NCI-H146 (cell line): ENCODE measurements at places on chromosomes 7 and 10.

GRCh38 chr10:8407501-8408021 is 353.1 kb downstream of the GATA3 start:
- DNase-seq: no peak

DNA sequence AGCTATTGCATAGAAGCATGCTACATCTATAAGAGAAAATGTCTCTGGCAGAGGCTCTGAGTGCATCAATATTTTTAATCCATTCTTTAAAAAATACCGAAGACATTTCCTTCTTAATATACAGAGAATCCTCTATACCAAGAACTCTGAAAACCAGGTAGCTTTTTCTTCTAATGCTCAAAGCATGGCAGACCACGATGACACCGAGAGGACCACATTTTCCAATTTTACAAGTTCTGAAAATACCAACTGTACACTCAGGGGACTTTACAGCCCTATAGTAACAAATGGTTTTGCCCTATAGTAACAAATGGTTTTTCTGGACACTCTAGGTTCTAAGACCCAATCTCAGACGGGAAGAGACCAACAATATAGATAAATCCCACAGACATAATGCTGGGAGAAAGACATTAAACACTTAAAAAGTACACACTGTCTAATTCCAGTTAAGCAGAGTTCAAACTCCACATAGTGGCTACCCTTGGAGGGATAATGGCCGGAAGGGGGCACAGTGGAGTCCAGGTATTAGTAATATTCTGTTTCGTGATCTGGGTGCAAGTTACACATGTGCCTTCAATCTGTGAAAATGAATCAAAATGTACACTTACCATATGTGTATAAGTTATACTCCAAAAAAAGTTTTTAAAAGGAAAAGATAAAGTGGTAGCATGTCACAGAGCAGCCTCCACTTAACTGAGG is 26.2 kb downstream of the CCDC6 start:
- no peak for DNase-seq

- DNase-seq: no peak
Observed at GRCh38 chr7:84191842-84192241, 2.7 kb downstream of the SEMA3A start.

DNA sequence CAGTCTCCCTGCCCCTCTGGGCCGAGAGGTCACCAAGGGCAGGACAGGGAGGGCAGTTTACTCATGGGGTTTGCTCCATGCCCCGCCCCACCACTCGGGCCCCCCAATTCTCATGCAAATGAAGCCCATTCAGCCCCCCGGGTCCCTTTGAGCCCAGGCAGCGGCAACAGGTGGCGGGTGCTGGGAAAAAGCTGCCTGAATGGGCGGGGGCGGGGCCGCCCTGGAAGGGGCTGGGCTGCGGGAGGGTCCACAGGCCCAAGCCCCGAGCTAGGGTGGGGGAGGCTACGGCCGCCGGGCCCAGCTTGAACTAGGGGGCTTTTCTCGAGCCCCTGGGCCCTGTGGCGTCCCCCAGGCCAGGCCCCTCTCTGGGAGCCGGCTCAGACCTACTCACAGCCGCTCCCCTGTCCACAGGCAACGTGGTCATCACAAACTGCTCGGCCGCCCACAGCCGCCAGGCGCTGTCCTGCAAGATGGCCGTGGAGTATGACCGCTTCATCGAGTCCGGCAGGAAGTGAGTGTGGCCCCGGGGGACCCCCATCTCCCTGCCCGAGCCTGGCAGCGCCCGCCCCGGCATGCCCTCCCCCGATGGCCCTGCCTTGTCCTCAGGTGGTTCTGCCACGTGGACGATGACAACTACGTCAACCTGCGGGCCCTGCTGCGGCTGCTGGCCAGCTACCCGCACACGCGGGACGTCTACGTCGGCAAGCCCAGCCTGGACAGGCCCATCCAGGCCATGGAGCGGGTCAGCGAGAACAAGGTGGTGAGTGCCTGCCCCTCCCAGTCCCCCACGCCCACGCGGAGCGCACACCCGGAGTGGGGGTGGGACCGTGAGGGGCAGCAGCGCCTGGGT is 5.5 kb downstream of the LFNG start:
- DNase-seq: no peak

DNA sequence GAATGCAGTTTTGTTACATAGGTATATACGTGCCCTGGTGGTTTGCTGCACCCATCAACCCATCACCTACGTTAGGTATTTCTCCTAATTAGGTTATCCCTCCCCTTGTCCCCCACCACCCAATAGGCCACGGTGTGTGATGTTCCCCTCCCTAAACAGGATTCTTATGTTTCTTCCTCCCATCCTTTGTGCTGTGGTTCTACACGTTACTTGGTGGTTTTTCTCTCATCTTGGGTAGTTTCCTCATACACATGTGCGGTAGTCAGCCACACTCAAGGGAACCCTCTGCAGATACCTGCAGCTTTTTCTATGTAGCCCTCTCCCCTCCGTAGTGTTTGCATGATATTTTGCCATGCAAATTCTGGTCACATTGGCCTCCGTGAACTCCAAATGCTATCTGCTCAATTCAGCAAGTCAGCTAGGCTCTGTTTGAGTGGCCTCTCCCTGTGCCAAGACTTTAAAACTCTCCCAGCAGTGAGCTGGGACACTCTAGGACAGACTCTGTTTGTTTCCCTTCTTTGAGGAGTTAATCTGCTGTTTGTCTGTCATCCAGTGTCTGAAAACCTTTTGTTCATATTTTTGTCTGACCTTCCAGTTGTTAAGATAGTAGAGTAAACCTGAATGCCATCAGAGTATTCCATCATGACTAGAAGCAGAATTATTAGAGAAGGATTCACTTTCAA is 41.0 kb downstream of the RABGEF1 start:
- no peak for DNase-seq

DNA sequence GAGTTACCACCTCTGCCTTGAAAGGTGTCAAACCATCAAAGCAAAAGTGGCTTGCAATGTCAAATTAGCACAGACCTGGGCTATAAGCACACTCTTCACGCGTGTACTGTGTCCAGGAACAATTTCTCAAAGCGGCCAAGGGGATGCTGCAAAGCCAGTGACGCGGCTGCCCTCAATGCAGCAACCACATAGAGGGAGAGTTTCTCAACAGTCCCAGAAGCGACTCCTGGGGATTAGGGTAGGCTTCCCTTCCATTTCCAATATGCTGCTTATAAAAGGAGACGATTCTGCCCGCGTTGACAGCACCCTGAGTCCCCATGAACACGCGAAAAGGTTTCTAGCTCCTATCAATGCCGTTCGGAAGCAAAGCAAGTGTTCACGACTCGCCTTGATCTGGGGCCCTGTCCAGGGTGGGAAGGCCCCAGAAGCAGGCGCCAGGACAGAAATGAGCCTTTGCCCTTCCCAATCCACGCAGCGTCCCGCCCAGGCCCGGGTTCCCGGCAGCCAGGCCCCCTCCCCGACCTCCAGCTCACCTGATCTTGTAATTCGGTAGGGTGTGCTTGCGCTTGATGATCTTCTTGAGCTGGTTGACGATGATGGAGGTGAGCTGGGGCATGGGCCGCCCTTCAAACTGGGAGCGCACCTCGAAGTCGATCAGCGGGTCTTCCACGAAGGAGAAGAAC is 1.3 kb downstream of the PDZD8 start:
- peak; percentile 33 for DNase-seq

GRCh38 chr10:16439295-16439694 is 2.5 kb downstream of the PTER start:
- no peak for DNase-seq

GRCh38 chr7:143250822-143251221 is 12.4 kb upstream of the GSTK1 start:
- DNase-seq: no peak

DNA sequence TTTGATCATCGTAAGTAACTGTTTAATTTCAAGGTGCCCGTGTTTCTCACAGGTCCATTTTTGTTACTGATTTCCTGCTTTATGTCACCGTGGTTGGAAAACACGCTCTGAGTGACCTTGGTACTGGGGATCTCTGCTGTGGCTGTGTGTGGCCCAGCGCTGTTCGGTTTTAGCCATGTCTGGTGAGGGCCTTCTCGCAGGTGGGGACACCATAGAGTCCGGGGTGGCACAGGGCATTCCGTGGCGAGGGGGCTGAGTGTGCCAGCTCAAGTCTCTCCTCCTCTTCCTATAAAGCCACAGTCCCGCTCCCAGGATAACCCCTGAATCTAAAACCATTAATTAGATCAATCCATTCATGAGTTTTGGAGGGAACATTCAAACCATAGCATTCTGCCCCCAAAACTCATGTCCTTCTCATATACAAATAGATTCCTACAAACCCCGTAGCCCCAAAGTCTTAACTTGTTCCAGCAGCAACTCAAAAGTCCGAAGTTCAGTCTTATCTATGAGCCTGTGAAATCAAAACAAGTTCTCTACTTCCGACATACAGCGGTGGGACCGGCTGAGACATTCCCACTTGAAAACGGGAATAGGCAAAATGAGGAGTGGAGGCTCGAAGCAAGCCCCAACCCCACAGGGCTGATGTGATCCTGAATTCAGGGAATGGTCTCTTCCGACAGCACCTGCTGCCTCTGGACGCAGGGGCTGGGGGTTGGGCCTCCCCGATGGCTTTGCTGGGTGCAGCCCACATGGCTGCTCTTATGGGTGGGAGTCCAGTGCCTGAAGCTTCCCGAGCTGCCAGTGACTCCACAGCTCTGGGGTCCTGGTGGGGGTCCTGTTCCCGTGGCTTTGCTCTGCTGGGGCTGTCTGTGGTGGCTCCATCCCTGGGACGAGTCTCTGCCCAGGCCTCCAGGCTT is 55.0 kb upstream of the NKX6-2 start:
- no peak for DNase-seq

DNA sequence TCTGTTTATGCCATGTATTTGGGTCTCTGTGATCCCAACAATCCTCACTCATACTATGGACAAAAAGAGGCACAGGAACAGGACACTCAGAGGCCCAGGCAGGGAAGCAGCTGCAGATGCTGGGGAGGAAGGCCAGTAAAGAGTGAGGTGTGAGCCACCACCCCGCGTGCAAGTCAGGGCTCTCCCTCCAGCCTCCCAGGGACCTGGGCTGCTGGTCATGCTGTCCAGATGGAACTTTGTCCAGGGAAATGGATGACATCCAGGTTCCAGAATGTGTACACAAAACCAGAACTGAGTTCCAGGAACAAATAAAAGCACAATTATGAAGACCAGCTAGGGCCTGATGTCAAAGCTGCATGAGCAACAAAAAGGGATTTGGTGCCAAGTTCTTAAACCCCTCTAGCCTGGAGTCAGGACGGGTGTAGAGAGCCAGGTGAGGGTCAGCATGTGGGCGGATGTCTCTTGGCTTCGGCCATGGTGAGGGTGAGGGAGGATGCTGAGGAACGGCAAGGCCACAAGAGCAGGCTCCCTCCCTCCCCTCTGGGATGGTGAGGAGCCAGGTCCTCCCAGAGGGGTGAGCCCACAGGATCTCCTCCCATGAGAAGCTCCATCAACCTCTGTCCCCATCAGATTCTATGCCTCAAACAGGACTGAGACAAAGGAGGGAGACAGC is 739.7 kb downstream of the PARD3 start:
- no peak for DNase-seq

- no peak for DNase-seq
Observed at GRCh38 chr10:42987121-42987541, 89.7 kb upstream of the RET start.

DNA sequence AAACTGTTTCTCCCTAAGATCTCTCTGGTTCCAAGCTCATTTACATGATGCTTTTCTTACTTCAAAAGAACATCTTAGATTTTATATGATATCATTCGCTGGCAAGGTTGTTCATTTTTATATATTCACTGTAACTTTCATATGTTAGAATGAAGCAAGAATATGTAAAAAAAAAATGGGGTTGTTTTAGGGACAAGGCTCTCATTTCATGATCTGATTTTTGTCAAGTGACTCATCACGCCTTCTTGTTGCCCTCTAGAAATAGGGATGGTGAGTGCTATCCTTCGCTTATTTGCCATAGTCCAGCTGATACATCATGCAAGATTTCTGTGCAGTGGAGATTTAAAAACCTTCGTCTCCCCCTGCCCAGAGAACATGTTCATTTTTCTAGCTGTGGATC is 14.0 kb upstream of the CELF2 start:
- no peak for DNase-seq

- peak; percentile 54 for DNase-seq
Observed at GRCh38 chr7:154171422-154171821, 119.2 kb downstream of the DPP6 start.

GRCh38 chr10:132500781-132501415 is 36.7 kb upstream of the INPP5A start:
- DNase-seq: no peak

DNA sequence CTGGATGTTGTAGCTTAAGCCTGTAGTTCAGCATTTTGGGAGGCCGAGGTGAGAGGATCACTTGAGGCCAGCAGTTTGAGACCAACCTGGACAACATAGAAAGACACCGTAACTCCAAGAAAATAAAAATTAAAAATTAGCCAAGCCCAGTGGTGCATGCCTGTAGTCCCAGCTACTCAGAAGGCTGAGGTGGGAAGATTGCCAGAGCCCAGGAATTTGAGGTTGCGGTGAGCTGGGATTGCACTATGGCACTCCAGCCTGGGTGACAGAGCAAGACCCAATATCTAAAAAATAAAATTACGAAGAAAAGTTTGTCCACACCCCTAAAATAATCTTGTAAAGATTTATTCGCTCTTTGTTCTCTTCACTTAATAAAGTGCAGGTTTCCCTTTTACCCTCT is 951.0 kb downstream of the TYW1 start:
- DNase-seq: no peak

GRCh38 chr10:63866747-63867140 is 345.5 kb downstream of the REEP3 start:
- no peak for DNase-seq

DNA sequence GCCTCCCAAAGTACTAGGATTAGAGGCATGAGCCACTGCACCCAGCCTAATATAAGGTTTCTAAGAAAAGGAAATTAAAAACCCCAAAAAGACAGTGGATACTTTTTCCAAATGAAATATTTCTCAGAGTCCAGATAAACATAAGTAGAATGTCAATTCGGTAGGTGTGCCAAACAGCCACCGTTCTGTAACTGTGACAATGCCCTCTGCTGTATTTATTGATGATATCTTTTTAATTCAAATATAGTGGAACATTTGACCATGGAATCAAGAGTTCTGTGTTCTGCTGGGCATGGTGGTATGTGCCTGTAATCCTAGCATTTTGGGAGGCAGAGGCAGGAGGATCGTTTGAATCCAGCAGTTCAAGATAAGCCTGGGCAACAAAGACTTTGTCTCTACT is 28.8 kb upstream of the ZRANB1 start:
- DNase-seq: no peak

- DNase-seq: peak; percentile 73
Observed at GRCh38 chr7:106779877-106780276, 85.2 kb upstream of the PIK3CG start.
